Erythroblast (primary cell): ENCODE measurements at places on chromosomes 16 and 17.
A peak's percentile ranks its signal among the peaks of the same experiment; 100 is the strongest.

- peak; percentile 79 for DNase-seq
Measured at GRCh38 chr16:2486645-2487516, 12.0 kb downstream of the TBC1D24 start.

DNA sequence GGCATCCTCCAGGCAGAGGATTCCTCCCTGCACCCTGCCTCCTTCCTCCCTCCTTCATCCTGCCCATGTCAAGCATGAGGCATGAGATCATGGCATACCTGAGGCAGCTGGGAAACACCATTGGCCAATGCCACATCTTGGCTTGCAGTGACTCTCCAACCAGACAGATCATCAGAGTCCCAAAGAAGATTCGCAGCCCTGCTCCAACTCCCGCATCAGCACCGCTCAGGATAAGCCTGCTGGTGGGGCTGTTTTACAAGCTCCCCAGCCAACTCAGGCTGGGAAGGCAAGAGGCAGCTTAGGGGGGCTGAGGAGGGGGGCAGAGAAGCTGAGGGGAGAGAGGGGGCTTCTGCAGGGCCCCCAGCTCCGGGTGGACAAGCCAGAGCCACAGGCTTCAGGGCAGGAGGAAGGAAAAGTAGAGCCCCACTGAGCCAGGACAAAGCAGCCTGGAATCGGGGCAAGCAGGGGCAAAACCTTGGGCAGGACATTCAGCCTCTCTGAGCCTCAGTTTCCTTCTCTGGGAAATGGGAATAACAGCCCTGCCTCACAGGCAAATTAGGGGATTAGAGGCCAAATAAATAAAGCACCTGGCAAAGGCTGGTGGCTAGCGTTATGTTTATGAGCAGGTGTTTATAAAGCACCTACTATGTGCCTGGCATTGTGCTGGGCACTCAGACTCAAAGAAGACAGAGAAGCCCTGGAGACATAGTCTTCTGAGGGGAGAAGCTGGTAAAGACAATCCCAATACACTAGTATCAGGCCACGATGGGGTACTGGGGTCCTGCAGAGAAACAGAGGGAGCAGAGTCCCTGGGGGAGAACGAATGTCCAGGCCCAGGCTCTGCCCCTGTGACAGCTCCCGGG lies 88.1 kb downstream of the GOSR1 start:
- no peak for DNase-seq

DNA sequence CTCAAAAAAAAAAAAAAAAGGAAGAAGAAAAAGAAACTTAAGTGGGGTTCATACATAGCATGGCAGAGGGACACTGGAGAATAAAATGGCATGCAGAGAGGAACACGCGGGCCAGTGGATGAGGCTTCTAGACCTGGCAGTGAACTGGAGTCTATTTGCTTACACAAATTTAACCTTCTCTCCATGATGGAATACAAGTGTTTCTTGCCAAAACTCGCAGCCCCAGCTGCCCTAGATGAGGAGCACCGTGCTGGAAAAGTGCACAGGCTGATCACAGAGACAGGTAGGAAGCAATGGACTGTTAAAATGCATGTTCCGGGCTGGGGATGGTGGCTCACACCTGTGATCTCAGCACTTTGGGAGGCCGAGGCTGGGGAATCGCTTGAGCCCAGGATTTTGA lies 9.3 kb downstream of the SSTR2 start:
- no peak for DNase-seq

DNA sequence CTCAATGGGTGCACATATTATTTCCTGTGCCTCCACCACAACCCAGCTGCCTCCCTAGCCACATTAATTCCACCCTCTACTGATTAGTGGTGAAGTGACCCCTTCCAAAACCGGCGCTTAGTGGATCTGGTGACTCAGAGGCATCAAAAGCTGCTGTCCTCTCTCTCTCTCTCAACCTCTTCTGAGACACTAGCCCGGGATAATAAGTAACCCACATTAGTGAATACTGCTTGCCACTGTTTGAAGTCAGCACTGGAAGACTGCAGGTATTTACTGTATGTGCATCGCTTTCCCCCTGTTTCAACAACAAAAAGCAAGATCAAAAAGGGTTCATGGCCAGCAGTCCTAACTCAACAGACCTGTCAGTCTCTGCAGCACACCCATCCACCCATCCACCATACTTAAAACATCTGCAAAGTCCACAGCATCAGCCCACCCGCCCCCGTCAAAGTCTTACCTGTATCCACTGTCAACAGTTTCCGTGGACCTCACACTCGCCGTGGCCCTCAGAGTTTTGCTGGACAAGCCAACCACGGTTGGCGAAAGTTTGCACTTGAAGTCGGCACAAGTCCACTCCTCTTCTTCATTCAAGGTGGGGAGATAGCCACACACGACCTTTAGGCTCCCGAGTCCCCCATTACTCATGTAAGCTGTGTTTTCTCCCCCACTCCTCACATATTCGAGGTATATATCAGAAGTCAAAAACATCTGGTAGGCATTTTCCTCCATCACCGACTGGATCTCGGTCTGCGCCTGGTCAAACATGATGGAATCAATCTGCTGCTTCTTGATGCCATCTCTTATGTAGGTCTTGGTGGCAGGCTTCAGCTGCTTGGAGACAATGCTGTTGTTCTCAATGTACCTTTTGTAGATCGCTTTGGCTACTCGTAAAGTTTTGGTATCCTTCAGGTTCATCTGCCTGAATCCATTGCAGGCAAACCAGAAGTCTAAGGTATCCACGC lies 3.8 kb downstream of the AXIN2 start:
- no peak for DNase-seq

- DNase-seq, result no peak
Measured at GRCh38 chr17:48756830-48757251, 28.3 kb upstream of the HOXB13 start.

GRCh38 chr16:83623892-83624291 lies 183.9 kb upstream of the HSBP1 start:
- DNase-seq, result no peak

- DNase-seq, result peak; percentile 48
Measured at GRCh38 chr17:46190763-46191162, 2.5 kb downstream of the KANSL1 start.

- DNase-seq, result no peak
Measured at GRCh38 chr17:41367426-41368075, 2.1 kb downstream of the KRT33B start.

GRCh38 chr17:48927978-48928745 lies 16.5 kb downstream of the SNF8 start:
- no peak for DNase-seq

GRCh38 chr17:51071556-51071955 lies 49.1 kb downstream of the SPAG9 start:
- DNase-seq, result no peak

DNA sequence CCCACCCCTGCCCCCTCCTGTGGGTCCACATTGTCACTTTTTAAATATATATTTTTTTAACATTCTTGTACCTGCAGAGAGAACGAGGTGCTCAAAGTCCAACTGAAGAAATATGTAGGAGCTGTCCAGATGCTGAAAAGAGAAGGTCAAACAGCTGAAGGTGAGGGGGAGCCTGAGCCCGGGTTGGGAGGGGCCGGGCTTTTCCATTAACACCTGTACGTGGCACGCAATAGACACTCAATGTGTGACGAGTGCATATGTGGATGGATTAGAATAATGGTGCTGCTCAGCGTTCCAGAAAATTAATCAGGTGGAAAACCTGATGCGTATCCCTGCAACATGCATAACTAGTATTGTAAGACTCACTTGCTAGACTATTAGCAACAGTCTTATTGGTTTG lies 223.0 kb downstream of the SNX29 start:
- no peak for DNase-seq

GRCh38 chr16:31093132-31093703 lies 1.4 kb downstream of the VKORC1 start:
- DNase-seq, result no peak

- no peak for DNase-seq
Measured at GRCh38 chr17:80882926-80883685, 108.5 kb upstream of the CHMP6 start.

DNA sequence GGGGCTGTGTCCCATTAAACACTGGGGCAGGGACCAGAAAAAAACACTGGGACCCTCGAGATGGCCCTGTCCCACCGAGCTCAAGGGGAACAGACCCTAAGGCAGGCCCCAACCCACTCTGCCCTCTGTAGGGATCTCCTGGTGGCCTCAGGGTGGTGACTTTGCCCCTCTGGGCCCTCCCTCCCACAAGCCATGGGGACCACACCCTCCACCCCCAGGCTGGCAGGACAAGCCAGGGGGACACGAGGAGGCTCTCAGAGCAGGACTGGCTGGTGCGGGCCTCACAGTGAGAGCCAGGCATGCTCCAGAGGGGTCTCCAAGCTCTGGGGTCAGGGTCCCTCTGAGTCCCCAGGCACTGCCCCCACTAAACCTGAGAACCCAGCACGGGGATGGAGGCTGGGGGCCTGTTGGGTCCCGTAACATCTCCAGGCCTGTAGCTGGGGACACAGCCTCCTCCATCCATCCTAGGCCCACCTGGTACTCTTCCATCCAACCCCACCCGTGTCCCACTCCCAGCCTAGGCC lies 14.5 kb upstream of the SRRM2 start:
- DNase-seq, result no peak

- no peak for DNase-seq
Measured at GRCh38 chr16:87417528-87417910, 25.4 kb downstream of the MAP1LC3B start.

GRCh38 chr17:39966771-39967170 lies 4.0 kb downstream of the GSDMA start:
- DNase-seq, result no peak

DNA sequence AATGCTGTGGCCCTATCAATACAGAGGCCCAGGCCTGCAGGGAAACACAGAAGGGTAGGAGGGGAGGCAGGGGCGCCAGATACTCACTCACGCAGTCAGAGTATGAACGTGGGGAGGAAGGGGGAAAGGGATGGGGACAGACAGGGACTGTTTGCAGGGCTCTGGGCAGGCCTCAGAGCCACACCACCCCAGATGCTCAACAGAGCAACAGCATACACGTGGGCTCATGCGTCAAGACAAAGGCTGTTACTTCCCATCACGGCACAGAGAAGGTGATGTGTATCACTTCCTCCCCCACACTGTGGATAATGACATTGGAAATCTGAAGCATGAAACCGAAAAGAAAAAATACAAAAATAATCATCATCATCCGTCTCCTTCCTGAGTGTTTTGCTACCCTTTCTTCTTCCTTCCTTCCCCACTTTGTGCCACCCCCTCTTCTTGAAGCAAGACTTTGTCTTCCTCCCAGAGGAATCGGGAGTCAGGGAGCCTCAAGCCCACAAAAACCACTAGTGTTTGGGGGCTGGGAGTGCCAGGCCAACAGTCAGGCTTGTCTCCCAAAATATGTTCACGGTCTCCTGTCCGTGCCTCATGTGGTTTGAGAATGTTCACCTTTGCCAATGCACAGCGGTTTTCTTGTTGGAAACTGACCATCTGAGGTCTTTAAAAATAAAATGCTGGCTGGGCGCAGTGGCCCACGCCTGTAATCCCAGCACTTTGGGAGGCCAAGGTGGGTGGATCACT lies 20.1 kb downstream of the SLC39A11 start:
- DNase-seq, result no peak

DNA sequence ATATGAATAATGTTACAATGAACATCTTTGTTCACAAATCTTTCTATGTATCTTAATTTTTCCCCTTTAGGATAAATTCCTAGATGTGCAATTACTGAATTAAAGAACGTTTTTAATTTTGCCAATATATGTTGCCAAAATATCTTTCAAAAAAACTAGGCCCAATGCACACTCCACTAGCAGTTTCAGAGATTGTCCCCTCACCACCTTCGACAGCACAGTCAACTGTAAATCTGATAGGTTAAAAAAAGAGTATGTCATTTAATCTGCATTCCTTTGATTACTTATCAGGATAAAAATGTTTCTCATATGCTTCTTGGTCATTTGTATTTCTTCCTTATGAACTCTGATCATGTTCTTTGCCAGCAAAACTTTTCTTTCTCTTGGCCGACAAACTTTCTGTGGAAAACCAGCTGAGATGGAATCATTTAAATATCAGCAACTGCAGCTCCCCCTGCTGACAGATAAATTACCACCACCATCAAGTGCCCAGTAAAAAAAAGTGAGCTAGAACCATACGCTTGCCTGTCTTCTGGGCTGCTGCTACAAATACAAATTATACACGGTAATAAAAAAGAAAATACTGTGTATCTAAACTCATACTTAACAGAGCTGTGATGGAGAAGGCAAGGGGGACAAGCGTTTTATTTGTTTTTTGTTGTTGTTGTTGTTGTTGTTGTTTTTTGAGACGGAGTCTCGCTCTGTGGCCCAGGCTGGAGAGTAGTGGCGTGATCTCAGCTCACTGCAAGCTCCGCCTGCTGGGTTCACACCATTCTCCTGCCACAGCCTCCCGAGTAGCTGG lies 19.6 kb upstream of the KANSL1 start:
- DNase-seq, result peak; percentile 81

DNA sequence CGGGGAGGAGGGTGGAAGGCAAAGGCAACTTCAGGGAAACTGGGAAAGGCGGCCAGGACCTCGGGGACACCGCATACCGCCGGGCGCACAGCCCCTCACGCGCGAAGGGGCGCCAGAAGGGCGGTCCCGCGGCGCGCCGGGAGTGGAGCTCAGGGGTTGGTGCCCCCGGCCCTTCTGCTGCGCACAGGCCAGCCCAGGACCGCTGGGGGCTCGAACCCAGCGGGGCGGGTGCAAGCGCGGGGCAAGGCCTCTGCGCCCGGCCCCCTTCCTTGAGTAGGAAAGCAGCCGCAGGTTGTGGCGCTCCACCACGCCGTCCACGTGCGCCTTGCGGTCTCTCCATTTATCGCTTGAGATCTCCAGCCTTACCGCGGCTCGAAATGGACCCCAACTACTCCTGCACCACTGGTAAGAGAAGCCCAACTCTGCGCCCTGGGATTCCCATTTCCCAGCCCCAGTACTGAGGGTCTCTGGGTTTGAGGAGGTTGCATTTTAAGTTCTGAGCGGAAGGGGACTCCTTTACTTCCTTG lies 3.0 kb upstream of the MT1A start:
- DNase-seq, result no peak

- no peak for DNase-seq
Measured at GRCh38 chr17:68812876-68813584, 142.2 kb downstream of the ABCA8 start.

DNA sequence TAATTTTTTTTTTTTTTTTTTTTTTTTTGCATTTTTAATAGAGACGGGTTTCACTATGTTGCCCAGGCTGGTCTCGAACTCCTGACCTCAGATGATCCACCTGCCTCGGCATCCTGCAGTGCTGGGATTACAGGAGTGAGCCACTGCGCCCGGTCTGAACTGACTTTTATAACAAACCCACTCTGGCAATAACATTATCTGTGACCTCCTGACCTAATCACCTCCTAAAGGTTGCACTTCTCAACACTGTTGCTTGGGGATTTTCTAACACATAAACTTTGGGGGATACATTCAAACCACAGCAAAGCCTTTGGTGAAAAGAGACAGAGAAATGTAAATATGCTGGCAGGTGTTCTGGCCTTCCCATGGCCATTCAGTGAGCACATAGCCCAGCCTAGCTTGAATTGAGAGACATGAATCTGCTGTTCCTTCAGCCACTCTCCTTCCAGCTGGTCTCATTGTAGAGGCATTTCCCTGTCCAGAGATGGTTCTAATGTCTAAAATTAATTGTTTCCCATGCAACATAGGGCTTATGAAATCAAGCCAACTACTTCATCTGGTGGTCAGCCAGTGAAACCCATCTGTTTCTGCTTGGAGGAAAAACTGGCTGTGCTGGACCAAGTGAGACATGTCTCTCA lies 28.3 kb downstream of the LYRM1 start:
- no peak for DNase-seq
